T-helper 17 cell (primary cell): ENCODE measurements at places on chromosomes 12 and 14.

DNA sequence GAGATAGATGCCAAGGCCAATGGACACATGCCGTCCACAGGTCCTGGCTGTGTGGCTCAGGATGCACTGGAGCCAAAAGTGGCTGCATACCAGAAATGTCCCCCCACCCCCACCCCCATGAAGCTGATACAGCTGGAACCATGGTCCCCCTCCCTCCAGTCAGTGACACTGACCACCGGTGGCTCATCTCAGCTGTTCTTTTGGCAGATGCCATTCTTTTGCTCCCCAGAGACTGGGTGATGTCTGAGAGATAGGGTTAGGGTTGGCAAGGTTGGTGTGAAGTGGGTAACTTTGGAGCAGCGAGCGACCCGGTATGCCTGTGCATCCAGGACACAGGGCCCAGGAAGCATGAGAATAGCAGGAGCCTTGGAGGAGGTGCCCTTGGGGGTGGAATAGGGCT is 285.6 kb downstream of the CACNA1C start:
- no peak for DNase-seq

DNA sequence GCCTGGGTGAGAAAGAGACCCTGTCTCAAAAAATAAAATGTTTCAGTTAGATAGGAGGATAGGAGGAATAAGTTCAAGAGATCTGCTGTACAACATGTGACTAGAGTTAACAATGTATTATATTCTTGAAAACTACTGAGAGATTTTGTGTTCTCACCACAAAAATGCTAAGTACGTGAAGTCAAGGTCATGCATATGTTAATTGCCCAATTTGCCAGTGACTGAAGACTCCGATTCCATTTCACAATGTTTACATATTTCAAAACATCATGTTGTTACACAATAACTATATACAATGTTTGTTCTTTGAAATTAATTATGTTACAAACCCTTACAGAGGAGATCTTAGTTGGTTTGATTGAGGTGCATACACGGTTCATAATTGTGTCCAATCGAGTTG is 52.1 kb downstream of the SLC15A4 start:
- DNase-seq = no peak

DNA sequence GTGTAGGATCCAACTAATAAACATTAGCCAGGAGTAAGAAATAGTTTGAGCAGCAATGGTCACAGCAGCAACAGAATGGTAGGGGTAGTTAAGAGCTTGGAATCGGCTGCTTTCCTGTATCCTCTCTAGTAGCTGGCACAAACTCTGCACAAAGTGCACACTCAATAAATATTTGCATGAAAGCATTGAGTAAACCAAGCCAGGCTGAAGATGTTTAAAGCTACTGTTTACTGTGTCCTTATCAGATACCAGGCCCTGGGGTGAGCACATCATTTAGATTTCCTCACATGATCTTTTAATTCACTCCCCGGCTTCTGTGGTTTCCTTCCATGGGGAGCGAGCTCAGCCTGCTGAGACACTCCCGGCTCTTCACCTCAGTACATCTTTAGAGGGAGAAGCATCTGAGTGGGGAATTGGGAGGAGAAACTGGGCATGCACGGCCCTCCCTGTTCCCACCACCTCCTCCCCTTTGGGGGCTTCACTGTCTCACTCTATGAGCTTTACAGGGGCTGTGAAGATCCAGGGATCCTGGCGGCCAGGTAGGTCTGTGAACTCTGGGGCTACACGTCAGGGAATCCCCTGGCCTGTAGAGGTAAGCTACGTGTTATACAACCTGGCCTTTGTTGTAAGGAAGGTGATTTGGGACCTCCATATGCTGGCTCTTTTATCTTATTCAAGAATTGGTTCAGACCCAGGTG is 107.2 kb upstream of the VASH1 start:
- DNase-seq = no peak

DNA sequence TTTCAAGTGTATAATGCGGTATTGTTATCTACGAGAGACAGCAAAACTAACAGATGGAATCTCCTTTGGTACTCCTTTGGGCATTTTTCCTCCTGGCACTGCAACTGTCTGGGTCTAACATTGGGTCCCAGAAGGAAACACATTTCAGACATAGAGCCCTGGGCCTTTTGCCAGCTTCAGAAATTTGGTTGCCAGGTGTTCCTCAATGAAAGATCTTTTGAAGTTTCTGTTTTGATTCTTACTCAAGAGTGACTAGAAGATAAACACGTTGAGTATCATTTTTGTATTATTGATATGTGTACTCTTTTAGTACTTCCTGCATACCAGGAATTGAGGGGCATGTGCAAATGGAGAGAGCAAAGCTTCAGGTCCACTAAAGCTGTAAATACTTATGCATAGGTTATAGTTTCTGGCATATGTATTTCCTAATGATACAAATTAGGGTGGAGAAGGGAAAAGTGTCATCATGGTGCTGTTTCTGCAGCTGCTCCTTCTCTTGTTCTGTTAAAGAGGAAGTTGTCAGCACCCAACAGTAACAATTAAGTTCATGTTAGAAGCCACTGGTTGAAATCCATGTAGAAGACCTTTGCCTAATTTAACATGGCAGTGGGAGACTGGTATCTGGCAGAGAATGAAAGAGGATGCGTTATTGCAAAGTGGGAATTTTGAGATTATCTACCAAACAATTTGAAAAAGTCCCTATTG is 53.5 kb downstream of the SLC38A6 start:
- DNase-seq = no peak

GRCh38 chr12:8077207-8077606 is 4.9 kb upstream of the NECAP1 start:
- DNase-seq = no peak

GRCh38 chr12:2797721-2798418 is 3.1 kb downstream of the FKBP4 start:
- no peak for DNase-seq

- no peak for DNase-seq
Observed at GRCh38 chr12:20460956-20461355, 92.6 kb downstream of the PDE3A start.

DNA sequence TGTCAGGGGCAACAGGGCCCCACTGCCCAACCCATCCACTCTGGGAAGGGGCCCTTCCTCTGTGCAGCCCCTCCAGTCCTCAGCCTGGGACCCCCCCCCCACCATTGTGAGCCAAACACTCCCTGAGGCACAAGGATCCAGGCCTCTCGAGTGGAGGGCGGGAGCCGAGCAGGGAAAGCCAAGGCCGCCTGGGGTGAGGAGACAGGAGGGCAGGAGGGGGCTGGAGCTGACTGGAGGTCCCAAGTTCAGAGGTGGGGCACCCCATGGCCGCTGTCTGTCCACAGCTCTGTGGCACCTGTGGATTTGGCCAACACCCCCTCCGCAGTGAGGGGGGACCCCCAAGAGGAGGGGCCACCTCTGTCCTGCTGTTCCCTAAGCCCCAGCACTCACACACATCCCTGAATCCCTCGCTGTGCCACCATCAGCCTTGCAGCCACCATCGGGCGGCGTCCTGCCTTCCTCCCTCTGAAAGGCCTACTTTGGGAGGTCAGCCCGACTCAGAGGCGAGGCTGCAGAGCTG is 25.4 kb upstream of the C14orf180 start:
- peak; percentile 1 for DNase-seq

DNA sequence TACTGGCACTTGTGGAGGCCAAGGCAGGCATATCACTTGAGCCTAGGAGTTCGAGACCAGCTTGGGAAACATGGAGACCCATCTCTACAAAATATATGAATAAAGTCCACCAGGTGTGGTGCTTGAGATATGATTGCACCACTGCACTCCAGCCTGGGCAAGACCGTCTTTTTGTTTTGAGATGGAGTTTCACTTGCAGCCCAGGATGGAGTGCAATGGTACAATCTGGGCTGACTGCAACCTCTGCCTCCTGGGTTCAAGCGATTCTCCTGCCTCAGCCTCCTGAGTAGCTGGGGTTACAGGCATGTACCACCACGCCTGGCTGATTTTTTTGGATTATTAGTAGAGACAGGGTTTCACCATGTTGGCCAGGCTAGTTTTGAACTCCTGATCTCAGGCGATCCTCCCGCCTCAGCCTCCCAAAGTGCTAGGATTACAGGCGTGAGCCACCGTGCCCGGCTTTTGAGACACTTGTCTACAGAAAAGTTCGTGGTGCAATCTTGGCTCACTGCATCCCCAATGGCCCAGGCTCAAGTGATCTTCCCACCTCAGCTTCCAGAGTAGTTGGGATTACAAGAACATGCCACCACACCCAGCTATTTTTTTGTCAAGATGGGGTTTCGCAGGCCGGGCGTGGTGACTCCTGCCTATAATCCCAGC is 16.3 kb upstream of the ATP5F1B start:
- no peak for DNase-seq

- DNase-seq = no peak
Observed at GRCh38 chr12:25977047-25977446, 18.6 kb downstream of the RASSF8 start.

DNA sequence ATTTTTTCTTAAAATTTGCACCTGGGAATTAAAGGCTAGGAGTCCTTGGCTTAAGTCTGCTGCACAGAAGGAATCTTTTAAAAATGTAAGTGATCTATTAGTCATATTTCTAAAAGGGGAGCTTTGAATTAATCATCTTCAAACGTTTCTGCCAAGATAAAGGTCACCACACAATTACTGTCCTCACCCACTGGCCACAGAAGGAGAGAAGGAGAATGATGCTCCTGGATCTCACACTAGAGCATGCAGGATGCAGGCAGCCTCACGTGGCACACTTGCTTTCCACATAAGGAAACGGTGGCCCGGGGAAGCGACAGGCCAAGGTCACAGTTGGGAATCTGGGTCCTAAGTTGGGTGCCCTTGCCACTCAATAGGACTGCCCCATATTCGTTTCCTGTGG is 16.9 kb downstream of the PLEKHG7 start:
- no peak for DNase-seq

- DNase-seq = no peak
Observed at GRCh38 chr12:13365748-13366366, 169.3 kb downstream of the EMP1 start.

DNA sequence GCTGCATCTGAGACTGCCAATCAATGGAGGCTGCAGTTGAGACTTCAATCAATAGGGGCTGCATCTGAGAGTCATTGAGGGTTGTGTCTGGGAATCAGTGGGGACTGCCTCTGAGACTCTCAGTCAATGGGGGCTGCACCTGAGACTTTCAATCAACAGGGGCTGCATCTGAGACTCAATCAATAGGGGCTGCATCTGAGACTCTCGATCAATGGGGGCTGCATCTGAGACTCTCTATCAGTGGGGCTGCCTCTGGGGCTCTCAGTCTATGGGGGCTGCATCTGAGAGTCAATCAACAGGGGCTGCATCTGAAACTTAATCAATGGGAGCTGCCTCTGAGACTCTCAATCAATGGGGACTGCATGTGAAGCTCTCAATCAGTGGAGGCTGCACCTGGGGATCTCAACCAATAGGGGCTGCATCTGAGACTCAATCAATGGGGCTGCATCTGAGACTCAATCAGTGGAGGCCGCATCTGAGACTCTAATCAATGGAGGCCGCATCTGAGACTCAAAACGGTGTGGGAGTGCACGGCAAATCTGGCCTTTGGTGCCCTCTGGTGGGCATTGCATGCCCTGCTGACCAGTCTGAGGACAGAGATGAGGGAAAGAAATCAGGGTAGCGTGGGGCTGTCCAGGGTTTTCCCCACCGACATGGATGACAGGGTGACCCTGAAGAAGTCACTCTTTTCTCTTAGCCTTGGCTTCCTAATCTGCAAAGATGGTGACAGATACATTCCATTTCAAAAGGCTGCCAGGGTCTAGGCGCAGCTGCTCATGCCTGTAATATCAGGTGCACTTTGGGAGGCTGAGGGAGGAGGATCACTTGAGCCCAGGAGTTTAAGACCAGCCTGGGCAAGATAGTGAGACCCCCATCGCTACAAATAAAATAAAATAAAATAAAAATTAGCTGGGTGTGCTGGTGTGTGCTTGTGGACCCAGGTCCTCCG is 41.3 kb upstream of the EIF5 start:
- DNase-seq = peak; percentile 66

DNA sequence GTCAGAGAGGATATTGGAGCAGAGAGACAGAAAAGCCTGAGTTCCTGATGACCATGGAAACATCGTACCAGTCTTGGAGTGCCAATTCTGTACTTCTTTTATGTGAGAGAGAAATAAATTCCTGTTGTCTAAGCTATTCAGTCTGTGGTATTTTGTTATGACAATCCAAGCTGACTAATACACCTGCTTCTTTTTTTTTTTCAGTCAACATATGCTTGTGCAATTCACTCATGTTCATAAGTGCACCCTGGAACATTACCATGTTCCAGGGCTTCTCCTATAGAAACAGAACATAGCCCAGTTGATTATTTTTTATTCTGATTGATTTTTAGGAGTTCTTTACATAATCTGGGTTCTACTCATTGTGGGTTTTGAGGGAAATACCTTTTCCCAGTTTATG is 1.7 kb upstream of the CHPT1 start:
- no peak for DNase-seq

GRCh38 chr12:26346736-26347135 is 151.4 kb downstream of the SSPN start:
- DNase-seq = no peak

DNA sequence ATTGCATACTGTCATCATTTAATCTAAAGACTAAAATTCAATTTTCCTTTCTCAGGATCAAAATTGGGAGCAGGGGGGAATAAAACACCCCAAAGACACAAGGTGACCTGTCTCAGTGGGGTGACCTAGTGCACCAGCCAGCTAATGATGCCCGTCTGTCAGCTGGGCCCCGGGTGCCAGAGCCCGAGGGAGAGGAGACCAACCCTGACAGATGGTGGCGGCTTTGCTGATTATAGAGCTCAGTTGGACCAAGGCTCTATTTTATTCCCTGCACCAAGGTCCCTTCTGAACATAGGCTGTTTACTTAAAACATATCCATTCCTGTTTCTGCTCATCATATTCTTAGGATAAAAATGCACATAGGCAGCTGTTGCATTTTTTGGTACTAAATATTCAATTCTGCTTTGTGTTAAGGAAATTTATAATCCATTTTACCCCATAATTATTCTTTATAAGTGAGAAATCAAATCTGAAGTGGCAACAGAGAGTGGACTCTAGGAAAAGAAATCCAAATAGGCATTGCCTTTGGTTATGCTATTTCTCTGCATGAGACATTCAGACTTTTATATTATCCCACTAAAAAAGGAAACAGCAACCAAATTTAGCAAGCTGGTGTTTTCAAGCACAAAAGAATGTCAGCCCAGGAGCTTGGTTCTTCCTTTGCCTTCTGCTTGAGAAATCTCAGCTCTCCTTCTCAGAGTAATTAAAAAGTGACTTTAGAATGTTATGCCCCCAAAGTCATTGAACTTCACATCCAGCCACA is 96.8 kb upstream of the IFNG-AS1 start:
- DNase-seq = no peak

- no peak for DNase-seq
Observed at GRCh38 chr12:131850856-131851559, 22.8 kb downstream of the MMP17 start.
